ENCODE measurements at places on chromosomes 1 and 21.

DNA sequence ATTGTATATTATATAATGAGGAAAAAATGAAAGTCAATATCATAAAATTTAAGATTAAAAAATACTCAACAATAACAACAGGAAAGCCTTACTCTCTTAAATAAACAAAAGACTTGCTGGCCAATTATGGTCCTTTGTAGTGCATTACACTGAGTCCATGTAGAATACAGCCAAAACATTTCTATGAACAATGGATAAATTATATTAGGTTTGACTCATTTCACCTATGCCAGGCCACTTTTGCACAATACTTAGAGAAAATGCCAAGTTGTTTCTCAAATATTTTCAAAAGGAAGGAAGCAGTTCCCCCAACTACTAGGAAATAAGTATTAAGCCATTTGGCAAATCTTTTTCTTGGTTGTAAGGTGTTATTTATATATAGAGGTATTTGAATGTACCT, 19.8 kb upstream of the UCK2 start:
- DNase-seq = no peak

DNA sequence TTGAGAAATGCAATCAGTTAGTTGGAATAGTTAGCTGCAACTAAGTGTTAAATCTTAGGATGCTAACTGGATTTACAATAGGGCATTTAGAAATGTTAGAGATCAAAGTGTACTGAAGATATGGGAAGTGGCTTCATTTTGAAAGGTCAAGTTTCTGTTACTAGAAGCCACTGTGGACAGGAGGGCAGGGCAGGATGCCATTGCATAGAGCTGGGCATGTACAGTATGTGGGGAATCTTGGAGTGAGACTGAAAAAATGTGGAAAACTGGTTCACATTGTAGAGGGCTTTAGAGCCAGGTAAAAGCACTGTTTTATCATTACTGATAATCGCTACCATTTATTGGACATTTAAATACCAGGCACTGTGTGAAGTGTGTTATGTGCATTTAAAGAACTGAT, 31.0 kb downstream of the ARID1A start:
- no peak for DNase-seq

DNA sequence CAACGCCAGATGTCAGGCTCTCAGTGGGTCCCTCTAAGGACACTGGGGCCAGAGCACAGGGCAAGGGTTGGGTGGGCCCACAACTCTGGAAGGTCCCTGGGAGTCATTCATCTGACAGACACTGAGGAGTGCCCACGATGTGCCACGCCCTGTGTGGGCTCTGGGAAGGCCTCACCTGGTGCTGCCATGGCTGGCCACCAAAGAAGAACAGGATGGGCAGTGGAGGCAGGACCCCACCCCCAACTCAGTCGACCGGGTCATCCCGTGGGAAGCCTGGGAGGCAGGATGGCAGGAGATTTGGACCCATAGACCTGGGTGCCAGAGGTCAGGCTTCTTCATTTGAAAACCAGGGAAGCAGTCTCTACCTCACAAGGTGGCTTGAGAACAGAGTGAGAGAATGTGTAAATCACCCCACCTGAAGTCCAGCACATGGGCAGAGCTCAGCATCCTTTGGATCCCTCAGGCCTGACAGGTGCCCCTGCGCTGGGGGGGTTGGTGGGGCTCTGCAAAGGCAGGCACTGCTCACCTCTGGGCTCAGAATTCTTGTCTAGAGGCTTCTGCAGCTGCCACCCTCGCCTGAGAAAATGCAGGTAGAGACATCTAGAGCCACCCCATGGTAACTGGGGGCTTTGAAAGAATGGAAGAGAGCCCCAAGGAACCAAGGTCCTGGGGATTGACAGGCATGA, 1.2 kb upstream of the SELENON start:
- DNase-seq = no peak

DNA sequence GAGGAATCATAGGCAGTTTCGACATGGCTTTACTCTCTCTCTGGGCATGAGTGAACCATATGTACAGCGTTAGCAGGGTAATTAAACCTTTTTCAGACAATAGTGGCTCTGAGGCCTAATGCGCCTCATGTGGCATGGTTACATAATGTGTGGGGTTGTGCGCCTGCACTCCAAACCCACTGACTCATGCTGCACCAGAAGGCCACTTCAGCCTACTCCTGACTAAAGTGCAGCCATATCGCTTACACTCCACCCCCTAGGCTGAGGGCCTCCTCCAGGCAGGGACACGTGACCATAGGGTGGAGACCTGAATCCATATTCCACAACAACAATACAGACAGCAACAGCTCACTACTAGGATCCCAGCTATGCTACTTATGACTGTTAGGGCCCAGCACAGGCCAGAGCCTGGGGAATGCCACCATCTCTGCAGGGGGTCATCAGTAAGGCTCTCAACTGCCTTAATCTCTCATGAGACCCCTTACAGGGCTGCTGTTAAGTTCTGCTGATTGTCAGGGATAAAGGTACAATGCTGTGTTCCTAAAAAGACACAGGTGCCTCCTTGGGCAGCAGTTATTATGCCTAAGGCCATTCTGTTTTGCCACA, 13.4 kb upstream of the ODF2L start:
- DNase-seq = no peak

- no peak for DNase-seq
These were observed 79.8 kb upstream of the WNT4 start for GRCh38 chr1:22222723-22223122.

DNA sequence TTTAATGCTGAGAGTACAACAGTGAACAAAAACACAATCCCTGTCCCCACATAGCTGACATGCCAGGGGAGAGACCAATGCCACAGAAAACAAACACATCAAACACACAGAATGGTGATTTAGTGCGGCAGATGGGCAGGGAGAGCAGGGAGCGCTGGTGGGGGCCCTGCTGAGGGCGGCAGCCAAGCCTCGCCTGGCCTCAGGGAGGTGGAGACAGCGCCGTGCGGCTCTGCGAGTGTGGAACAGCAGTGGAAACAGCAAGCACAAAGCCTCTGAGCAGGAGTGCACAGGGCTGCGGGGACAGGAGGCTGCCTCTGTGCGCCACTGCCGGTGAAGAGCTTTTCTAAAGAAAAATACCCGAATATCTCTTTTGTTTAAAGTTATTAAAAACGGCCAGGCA, 17.0 kb downstream of the MCM3AP start:
- DNase-seq = no peak

DNA sequence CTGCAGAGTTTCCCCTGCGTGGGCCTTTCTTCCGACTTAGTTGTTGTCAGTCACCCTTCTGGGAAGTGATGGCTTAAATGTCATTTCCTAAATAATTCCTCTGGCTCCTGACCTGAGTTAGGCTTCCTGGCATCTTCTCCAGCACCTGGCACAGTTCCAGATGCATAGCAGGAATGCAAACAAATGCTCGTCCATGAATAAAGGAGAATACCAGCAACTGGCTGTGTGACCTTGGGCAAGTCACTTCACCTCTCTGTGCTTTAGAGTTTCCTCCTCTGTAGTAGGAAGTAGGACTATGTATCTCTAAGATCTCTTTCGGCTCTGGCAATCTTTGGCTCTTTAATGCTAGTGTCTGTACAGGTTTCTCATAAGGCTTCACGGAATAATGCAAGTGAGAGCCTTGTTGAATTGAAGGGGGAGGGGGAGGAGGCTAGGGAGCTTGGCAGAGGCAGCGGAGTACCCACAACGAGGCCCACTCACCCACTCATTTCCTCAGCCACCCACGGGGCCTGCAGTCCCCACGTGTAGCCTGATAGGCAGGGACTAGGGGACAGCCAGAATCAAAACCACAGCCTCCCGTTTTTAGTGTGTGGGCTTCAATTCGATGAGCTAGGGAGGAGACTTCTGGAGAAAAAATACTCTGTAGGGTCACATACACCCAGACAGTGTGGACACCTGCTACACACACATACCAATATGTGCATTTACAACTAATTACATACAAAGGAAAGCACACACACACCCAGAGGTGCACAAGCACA, 48.1 kb downstream of the TENT5C start:
- DNase-seq = no peak

GRCh38 chr1:200890818-200891773, 3.6 kb upstream of the INAVA start:
- DNase-seq = no peak

DNA sequence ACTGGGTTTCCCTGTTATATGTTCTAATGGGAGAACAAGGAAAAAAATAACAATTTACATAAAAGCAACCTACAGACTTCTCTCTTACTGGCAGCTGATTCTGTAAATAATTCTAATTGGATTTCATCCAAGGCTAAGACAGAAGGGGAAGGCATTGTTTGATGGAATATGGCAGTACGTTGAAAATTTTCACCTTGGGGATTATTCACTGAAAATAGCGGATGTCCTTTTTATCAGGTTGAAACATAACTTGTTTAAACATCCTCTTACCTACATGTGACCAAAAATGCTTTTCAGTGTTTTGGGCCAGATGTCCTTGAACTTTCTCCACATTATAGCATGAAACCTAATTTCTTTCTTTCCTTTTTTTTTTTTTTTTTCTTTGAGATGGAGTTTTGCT, 24.9 kb downstream of the TSNAX start:
- no peak for DNase-seq

DNA sequence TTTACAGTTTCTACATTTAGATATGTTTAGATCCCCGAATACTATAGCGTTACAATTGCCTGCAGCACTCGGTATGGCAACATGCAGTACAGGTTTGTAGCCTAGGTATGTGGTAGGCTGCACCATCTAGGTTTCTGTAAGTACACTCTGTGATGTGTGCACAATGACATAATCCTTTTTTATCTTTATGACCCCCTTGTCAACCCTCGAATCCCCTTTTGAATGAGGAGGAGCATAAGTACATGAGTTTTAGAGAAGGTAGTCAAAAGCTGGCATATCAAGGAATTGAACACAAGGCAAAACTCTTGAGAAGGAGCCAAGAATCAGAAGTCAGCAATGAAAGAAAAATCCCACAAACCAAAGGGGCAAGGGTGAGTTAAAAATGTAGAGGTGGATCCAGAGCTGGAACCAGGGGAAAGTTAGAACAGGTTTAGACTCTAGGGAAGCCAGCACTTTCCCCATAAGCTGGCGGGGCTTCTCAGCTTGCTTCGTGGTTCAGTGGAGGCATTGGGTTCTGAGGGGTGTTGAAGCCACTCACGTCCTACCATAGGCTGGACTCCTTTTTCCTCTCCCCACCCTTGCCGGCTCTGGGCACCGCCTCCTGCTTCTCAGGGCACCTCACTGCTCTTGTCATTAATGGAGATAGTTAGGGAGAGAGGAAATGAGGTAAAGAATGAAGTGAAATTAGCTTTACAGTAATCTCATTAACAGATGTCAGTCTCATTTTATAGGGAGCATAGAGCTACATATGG, 31.3 kb downstream of the OLFML3 start:
- no peak for DNase-seq

GRCh38 chr1:221435504-221435904, 306.4 kb downstream of the DUSP10 start:
- DNase-seq = no peak

GRCh38 chr1:43564551-43565348, 34.1 kb downstream of the PTPRF start:
- DNase-seq = no peak

GRCh38 chr1:216183454-216183853, 239.8 kb downstream of the USH2A start:
- DNase-seq = no peak

- DNase-seq = no peak
These were observed 41.2 kb downstream of the NME7 start for GRCh38 chr1:169326261-169326955.

DNA sequence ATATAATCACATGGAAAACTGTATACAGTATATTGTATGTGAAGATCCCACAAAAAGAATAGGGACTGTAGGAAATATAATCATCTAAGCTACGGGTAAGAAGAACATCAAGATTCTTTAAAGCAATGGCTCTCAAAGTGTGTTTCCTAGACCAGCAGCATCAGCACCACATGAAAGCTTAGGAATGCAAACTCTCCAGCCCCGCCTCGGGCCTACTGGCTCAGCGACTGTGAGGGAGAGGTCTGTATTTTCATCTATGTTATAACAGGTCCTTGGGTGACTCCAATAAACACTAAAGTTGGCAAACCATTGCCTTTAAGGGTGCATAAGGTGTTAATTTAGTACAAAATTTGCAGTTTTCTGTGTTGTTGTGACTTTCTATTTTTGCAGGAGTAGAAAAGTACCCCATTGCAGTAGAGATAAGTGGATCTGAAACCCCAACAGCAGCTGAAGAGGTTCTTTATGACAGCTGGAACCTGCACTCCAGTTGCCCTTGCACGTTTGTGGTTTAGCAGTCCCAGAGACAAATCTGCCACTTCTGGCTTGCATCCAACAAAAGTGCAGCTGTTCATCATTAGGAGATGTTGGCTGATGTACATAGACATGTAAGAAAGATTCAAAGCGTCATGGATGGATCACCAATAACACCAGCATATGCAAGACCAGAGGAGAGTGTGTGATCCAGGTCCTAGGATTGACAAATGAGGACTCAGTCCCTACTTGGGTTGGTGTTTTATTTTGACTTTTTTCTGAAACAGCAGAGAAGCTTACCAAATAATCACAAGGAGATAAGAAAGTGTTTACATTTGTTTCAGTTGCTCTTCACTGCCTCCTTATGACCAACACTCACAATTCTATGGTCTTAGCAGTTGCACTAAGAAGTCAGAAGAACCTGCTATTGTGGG, 15.9 kb upstream of the IFNAR1 start:
- DNase-seq = no peak

DNA sequence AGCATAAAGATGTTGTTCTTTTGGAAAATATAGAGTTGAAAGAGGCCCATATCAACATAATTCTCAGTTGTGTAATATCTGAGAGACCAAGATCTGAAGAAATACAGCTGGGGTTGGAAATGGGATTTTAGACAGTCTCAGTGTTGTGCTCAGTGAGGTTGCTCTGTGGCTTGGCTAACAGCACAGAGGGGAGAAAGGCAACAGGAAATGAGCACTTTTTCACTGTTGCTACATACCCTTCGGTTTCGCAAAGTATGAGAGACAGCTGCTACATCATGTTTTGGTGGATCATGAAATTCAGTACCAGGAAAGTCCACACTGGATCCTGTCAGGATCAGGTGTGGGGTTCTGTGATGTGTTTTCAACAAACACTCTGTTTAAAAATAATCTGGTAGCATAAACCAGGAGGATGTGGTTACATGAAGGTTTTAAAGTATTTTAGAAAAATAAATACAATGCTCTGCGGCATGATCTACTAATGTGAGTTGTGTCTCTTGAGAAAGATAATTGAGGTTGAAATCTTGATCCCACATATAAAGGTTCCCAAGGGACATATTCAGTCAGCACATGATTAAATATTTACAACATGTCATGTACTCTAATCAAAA, 7.0 kb upstream of the GPR88 start:
- no peak for DNase-seq

- no peak for DNase-seq
These were observed 3.1 kb downstream of the BACE2 start for GRCh38 chr21:41170859-41171609.

DNA sequence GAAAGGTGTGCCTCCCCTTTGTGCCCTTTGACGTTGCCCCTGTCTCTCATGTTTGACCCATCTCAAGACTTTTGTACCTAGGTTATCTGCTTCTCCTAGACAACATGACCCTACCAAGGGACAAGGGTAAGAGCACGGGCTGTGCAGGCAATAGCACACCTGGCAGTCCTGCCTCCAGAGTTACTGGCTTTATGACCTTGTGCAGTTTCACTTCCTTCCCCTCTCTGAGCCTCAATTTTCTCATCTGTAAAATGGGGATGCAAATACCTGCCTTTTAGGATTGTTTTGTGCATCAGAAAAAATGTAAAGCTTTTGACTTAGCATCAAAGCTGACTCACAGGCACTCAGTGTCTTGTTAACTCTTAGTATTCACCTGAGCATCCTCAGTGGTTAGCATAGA, 36.4 kb downstream of the ELK4 start:
- no peak for DNase-seq

GRCh38 chr21:42374864-42375499, 8.6 kb upstream of the TFF1 start:
- DNase-seq = no peak

All from activated CD8-positive, alpha-beta memory T cell treated with anti-CD3 and anti-CD28 coated beads, Interleukin-2, amount 50 U/mL, for 48 hours (primary cell).